Left ventricle myocardium superior (tissue), 1 donor: ENCODE measurements at places on chromosomes 4 and X.

- DNase-seq: no peak
These were observed 77.1 kb upstream of the WDR17 start for GRCh38 chr4:175988511-175988910.

- peak; percentile 33 for DNase-seq
These were observed 5.2 kb upstream of the TCEANC start for GRCh38 chrX:13647709-13648212.

GRCh38 chr4:128812442-128813235, 3.1 kb downstream of the JADE1 start:
- peak; percentile 62 for DNase-seq

DNA sequence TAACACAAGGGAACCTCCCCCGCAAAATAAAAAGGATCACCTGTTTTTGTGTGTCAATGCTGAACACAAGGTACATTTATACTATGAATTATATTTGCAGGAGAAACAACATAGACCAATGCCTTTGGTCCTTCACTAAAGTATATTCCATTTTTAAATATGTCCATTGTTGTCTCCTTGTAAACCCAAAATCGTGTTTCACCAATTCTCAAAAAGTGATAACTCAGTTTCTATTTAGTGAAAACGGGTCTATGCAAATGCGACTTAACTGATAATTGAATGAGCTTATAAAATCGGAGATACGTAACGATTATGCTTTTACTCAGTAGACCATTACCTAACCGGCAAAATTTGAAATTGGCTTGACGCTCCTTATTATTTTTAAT, 2.1 kb downstream of the BRWD3 start:
- no peak for DNase-seq

- no peak for DNase-seq
These were observed 1024.9 kb upstream of the ADGRL3 start for GRCh38 chr4:60175241-60175640.

DNA sequence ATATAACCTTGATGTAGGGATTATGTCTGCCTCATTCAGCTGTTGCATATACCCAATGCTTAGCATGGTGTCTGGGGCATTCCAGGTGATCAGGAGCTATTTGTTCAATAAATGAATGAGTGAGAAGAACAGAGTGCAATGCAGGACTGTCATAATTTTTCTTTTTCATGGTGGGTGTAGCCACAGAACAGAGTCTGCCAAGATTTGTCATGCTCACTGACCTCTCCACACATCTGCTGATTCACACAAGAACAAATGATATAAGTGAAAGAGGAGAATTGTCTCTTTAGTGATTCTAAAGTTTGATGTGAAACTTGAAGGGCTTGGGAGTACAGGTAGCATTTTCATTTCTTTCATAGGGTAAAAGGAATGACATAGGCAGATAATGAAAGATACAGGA, 64.4 kb upstream of the TEX13D start:
- no peak for DNase-seq

- DNase-seq: no peak
These were observed 203.0 kb upstream of the CNKSR2 start for GRCh38 chrX:21171181-21171580.

- DNase-seq: no peak
These were observed 290.7 kb upstream of the TENM3 start for GRCh38 chr4:181952478-181952877.

DNA sequence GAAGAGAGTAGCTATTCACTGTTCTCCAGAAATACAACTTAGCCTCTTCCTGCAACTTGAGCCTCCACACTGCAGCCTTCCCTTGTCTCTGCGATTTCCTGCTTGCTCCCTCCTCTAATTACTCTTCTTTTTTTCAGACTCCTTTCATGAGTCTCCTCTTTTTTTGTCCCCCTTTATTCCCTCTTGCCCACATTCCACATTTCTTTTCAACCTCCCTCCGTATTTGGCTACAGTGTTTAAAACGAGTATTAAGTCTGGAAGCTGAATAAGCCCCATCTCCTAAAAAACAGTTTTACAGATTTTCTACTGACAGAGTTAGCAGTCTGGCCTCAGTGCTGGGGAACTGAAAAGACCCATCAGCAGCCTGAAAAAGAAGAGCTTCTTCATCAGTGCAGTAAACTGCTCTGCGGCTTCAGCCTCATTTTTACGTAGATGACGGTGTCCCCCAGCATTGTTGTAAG, 141.5 kb downstream of the TENM3 start:
- no peak for DNase-seq
